Fibroblast of skin of back (primary cell): ENCODE measurements at places on chromosomes 1 and 21.

GRCh38 chr1:42824481-42825035, 7.4 kb upstream of the SVBP start:
- no peak for DNase-seq

GRCh38 chr1:58619286-58620054, 42.4 kb upstream of the TACSTD2 start:
- no peak for DNase-seq

DNA sequence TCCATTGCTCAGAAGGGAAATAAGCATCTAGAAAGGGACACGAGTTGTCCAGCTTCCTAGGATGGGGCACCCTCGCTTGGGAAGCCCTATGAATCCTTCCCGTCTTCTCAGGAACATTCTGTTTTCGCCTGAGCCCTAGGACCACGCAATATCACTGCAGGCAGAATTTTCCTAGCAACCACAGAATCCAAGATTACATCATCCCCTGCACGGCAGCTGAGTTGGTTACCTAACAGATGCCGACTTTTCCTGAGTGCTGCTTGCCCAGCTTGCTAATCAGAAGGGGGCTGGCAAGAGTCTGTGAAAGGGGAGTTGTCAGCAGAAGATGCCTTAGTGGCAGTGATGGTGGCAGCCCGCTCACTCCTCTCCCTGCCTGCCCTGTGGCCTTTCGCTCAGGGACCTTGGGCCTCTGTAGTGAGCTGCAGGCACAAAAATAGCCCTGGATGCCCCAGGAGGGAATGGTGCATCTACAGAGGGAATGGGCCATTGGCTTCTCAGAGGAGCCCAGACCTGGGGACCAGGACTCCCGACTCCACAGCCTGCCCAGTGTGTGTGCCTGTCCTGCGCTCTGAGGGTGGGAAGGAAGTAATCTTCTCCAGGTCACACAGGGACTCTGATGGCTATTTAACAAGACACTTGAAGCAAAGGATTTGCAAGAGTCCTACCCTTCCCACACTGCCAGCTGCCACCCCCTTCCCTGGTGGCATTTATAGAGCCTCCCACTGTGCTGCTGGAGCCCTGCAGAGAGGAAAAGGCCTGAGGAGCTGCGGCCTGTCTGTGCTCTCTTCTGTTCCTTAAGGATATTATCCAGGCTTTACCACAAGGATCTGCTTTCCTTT, 28.9 kb upstream of the CLSTN1 start:
- peak; percentile 35 for DNase-seq

DNA sequence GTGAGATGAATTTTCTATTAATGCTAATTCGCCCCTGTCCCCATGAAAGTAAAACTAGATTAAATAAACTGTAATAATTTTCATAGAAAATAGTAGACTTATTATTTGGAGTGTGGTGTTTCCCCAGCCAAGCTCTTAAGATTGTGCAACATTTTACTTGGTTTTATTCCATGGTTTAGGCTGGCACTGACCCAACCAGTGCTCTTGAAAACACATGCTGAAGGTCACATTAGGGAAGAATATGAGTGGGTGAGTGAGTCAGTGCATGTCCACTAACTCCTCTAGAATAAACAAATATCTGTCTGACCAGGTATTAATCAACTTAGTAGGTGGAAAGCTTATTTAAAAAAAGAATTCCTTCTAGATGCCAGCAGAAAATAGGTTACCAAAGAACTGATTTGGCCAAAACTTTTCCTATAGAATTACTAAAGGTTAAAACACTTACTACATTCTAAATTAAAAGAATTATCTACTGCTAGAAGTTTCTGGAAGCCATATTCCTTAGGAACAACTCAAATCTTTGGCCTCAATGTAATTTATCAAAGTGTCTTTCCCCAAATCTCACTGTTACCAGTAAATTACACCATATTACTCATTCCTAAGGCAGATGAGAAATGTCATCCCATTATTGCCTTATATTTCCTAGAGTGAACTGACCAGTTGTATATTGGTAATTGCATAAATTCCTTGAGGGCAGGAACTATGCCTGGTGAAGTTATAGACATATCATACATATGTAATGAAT, 89.7 kb upstream of the RGS1 start:
- peak; percentile 82 for DNase-seq

DNA sequence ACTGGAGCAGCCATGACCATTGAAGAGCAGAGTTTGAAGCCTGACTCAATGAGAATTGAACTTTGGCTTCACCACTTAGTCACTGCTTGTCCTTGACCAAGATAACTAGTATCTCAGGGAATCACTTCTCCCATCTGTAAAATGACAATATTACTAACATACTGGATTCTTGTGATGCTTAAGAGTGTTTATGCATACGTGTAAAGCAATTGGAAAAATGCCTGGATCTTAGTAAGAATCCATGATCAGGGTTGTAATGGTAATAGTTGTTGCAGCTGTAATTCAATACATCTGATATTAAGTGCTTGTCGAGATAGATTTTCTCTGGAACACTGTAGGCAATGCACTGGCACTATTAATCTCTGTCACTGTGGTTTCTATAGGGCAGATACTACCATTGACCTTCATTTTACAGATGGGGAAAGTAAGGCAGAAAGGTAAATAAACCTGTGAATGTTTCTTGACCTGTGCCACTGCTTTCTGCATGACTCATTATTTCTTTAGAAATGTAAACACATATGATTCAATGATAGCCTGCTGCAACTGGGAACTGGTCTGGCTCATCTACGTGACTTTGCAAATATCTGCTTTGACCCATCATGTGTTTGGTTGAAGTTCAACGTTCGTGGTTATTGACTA, 662.5 kb downstream of the PLA2G4A start:
- DNase-seq, result no peak

DNA sequence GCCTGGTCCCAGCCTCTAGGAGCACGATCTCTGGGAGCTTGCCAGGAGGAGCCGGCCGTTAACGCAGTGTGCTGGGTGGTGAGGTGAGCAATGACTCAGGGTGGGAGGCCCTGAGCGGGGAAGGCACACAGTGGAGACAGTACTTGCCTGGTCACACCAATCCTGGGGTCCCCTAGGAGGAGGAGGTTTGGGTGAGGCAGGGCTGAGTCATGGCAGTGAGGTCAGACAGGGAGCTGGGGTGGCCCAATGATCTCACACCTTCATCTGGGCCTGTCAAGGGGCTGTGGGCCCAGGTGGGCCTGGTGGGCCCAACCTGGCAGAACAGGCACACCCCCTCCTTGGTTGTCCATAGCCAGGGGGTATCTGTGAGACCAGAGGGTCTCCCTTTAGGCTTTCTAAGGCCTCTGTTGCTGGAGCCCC, 8.6 kb upstream of the EDN2 start:
- DNase-seq, result peak; percentile 92

DNA sequence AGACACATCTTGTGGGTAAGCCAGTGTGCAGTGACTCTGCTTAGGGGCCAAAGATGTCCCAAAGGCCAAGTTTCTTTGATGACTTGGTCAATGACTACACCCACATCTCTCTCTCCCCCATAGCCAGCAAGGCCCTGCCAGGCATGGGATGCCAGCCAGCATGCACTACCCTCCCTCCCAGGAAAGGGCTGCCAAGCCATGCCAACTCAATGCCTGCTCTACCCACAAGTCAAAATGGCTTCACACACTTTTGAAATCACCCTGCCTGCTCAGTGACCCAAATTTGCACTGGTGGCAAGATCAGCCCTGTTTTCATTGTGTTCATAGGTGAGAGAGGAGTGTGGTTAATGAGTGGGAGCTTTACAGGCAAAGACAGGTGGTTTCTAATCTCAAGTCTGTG, 112.5 kb downstream of the MATN1 start:
- no peak for DNase-seq

GRCh38 chr21:41755934-41756773, 10.7 kb downstream of the RIPK4 start:
- no peak for DNase-seq

- peak; percentile 54 for DNase-seq
These were observed 127.2 kb downstream of the IGSF21 start for GRCh38 chr1:18234790-18235242.

GRCh38 chr1:21131200-21131599, 45.5 kb downstream of the EIF4G3 start:
- no peak for DNase-seq

DNA sequence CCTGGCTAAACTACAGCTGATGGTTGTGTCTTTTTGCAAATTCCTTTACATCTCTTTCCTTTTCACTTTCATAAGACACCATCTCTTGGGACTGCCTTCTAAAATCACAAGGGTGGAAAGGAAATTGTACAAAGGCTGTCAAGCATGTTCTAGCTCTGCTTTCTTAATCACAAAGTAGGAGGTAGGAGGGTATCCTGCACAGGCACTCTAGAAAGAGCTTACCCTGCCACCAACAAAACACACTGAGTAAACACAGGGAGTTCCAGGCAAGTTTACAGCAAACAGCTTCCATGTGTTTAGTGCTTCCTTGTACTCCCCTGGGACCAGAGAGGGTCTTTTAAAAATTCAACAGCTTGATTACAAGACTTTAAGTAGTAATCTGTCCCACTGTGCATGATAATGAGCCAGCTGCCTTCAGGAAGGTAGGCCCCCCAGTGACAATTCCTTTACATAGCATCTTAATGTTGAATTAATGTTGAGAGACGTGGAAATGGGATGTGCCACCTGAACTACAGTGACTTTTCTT, 2.4 kb downstream of the PLPP3 start:
- peak; percentile 49 for DNase-seq

DNA sequence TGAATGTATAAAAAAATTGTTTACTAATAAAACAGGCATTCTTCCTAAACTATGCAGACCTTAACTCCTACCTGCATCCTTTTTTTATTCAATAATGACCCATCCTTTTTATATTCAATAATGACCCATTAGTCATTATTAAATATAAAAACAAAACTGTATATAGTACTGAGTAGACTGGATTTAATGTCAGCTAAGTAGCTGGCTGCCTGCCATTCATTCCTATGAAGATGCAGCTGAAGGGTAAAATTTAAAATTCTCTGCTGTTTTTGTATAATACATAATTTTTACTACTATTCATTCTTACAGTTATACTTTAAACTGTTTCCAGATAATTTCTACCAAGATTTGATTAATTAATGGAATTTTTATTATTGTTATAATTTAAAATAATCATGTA, 79.3 kb downstream of the DENND1B start:
- DNase-seq, result peak; percentile 18

GRCh38 chr1:6912518-6912917, 127.3 kb downstream of the CAMTA1 start:
- no peak for DNase-seq

GRCh38 chr1:234613128-234613875, 3.3 kb upstream of the IRF2BP2 start:
- DNase-seq, result peak; percentile 77

GRCh38 chr21:14116080-14116481, 94.7 kb downstream of the LIPI start:
- DNase-seq, result no peak

DNA sequence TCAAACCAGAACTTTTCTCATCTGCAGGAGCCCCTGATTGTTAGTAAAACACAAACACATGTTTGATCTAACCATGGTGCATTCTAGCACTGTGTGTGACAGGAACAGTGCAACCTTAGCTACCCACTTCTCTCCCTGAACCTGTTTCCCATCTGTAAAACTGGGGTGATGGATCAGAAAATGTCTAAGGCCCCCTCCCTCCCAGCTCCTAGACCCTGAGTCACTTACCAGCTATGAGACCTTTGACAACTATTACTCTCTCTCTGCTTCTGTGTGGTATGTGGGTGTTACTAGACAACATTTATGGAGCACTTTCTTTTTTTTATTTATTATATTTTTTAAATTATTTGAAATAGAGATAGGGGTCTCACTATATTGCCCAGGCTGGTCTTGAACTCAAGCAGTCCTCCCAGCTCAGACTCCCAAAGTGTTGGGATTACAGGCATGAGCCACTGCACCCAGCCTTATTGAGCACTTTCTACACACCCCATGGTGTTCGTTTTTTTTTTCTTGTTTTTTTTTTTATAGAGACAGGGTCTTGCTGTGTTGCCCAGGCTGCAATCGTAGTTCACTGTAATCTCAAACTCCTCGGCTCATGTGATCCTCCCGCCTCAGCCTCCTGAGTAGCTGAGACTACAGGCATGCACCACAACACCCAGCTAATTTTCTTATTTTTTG, 2.6 kb downstream of the INPP5B start:
- no peak for DNase-seq

DNA sequence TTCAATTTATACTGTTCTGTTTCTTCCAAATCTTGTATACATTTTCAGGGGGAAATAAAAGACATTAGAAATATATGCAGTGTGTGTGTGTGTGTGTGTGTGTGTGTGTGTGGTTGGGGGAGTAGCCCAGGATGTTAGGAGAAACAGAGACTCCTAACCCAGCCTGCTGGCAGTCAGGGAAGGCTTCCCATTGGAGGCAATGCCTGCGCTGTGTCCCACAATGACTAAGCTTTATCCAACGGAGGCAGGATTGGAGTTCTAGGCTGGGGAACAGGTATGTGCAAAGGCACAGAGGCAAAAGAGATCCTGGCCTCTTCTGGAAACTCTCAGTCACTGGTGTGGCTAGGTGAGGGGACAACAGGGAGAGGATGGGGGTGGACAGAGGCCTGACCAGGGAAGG, 16.5 kb upstream of the ADGRB2 start:
- DNase-seq, result no peak

DNA sequence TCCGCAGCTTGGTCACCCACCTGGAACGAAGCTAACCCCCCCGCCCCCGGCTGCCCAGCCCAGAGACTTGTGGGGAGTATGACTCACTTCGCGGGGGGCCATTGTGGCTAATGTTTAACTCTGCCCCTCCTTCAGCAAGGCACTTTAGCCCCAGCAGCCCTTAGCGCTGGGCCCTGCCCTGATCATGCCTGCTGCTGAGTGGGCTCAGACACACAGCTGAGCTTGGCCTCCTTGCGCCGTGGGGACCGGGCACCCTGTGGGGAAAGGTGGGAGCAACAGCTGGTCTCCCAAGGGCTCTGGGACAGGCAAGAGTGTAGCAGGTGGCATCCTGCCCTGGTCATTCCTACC, 6.3 kb upstream of the LAD1 start:
- DNase-seq, result no peak

GRCh38 chr21:37172646-37173045, 94.5 kb downstream of the VPS26C start:
- DNase-seq, result no peak

- DNase-seq, result no peak
These were observed 135.8 kb upstream of the FGGY start for GRCh38 chr1:59161136-59161535.

- no peak for DNase-seq
These were observed 2.6 kb downstream of the SUMO3 start for GRCh38 chr21:44815225-44815624.

GRCh38 chr1:43883321-43883720, 50.3 kb upstream of the ARTN start:
- DNase-seq, result no peak

GRCh38 chr1:96990136-96990535, 268.6 kb downstream of the PTBP2 start:
- no peak for DNase-seq

GRCh38 chr1:227395426-227396028, 77.2 kb upstream of the CDC42BPA start:
- DNase-seq, result no peak

GRCh38 chr1:98126740-98127139, 205.9 kb upstream of the DPYD start:
- no peak for DNase-seq
